ENCODE measurements at places on chromosomes 16 and 17. TPM values are rescaled to one million over a fixed set of nuclear protein-coding genes. Genes with fewer than 3 reads are reported as not detected.

GRCh38 chr17:3866276-3866675 lies 20.2 kb upstream of the NCBP3 start:
- no peak for DNase-seq

DNA sequence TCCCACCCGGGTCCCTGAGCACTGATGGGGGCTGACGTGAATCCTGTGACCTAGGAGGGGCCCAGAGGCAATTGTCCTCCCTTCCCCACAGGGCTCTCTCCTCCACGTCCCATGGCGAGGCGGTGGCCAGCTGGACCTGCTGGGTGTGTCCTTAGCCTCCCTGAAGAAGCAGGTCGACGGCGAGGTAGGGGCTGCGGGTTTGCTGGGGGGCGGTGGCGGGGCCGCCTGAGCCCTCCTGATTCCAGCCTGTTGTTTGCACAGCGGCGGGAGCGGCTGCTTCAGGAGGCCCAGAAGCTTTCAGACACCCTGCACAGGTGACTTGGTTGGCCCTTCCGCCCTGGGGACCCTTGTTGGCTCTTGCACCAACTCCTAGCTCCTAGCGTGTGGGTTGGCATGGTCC lies 1.7 kb downstream of the CHTF18 start:
- no peak for DNase-seq

Gene MRPL58
- total RNA-seq = 39.9 TPM

DNA sequence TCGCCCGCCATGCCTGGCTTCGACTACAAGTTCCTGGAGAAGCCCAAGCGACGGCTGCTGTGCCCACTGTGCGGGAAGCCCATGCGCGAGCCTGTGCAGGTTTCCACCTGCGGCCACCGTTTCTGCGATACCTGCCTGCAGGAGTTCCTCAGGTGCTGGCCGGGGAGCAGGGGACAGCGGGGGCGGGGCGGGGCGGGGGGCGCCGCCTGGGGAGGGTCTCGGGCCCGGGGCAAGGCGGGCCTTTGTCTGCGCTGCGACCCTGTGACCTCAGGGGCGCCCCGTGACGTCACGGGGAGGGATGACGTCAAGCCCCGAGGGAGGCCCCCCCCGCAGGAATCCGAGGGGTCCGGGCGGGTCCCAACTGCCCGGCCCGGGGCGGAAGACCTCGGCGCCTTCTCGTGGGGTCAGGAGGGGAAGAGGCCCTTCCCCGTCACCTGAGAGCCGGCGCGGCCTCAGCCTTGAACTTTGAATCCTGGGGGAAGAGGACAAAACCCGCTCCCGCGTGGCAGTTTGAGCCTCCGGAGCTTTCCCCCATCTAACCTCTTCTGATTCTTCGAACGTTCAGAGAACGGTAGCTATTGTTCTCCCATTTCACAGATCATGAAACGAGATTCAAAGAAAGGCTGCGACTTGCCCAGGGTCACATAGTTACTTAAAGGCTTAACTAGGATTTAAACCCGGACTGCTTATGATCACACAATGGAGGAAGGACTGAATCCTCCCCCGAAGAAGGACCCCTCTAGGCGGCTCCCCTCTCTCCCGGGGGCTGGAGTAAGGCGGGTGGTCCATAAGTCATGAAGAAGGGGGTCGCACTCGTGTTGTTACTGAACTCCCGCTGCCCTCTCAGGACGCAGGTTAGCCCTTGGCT lies 527 bp downstream of the TRAF4 start:
- peak; percentile 81 for DNase-seq

GRCh38 chr16:85334718-85335583 lies 222.7 kb upstream of the CIBAR2 start:
- no peak for DNase-seq

GRCh38 chr16:85180047-85180826 lies 68.0 kb upstream of the CIBAR2 start:
- no peak for DNase-seq

DNA sequence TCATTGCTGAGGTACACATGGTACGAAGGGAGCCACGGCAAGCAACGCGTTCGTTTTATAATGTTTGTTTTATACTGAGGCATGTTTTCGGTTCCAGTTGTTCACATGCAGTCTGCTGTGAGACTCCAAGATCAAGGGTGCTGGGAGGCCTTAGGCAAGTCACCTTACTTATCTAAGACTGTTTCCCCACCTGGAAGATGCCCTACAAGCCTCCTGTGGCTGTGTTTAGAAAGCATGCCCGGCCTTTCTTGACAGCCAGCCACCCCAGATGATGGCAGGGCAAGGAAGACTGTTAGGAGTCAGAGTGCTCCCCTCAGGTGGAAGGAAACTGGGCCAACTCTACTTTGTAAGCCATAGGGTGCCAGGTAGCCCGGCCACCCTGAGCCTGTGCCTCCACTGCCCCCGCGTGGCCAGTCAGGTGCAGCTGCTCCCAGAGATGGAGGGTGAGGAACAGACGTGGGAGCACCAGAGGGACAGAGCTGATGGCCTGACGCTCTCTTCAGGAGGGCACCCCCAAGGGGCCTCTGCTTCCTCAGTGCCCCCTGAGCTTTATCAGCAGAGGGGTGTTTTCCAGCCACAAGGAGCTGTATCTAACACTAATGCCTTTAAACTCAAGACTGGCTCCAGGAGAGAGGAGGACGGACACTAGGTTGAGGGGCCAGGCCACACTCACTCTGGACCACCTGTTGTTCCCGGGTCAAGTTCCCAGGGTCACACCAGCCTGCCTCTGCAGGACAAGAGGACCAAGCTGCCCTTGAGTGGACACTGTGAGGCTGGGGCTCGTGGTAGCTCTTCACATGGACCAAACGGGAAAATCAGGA lies 5.4 kb downstream of the NAT9 start:
- DNase-seq = peak; percentile 51

GRCh38 chr16:81861503-81861902 lies 82.4 kb downstream of the PLCG2 start:
- peak; percentile 9 for DNase-seq
